Lung (tissue), 17 donors: ENCODE measurements at places on chromosomes 3 and 15.
A peak's percentile ranks its signal among the peaks of the same experiment; 100 is the strongest.

- no peak for DNase-seq
Measured at GRCh38 chr3:67561667-67562394, 92.6 kb downstream of the SUCLG2 start.

GRCh38 chr15:35150361-35150760, 65.3 kb upstream of the NANOGP8 start:
- DNase-seq: no peak

- DNase-seq: no peak
Measured at GRCh38 chr15:62649793-62650420, 392.6 kb upstream of the TPM1 start.

DNA sequence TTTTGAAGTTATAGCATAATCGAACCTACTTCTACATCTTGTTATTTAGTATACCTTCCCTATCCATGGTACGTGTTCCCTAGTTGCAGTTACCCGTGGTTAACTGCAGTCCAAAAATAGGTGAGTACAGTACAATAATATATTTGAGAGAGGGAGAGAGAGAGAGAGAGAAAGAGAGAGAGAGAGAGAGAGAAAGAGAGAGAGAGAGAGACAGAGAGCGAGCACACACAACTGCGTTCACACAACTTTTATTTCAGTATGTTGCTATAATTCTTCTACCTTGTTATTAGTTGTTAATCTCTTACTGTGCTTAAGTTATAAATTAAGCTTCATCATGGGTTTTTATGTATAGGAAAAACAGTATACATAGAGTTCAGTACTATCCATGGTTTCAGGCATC, 928.1 kb downstream of the TUSC7 start:
- no peak for DNase-seq

- no peak for DNase-seq
Measured at GRCh38 chr3:186882150-186882524, 39.6 kb downstream of the ADIPOQ start.

DNA sequence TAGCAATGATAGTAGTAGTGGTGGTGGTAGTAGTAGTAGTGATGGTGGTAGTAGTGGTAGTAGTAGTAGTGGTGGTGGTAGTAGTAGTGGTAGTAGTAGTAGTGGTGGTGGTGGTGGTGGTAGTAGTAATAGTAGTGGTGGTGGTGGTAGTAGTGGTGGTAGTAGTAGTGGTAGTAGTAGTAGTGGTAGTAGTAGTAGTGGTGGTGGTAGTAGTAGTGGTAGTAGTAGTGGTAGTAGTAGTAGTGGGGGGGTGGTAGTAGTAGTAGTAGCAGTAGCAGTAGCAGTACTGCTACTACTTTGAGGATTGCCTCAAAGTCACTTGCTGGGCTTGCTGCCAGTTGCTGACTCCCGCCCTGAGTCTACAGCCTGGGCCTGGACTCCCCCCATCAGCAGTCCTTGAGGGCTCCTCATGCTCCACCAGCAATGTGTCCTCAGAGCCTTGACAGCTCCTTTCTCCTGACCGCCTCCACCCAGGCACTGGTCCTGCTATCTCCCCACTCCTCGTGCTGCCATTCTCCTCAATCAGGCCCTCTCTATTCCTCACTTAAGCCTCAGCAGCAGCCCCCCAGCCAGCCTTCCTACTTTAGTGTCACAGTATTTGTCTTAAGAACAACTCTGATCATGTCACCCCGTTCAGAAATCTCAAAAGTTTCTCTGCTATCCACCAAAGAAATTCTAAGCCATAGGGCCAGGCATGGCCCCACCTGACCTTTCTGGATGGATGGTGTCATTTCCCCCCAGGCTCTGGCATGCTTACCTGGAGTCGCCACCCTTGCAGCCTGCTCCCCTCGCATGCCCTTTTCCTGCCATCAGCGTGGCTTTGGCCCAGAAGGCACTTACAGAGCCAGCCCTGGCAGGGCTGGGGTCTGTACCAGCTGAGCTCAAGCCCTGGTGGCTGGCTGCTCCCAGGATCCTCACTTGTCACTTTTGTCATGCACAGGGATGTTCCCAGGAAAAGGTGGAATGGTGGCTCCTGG, 45.6 kb downstream of the DLEC1 start:
- peak; percentile 84 for DNase-seq

GRCh38 chr15:44264148-44264547, 24.4 kb upstream of the GOLM2 start:
- DNase-seq: no peak

GRCh38 chr3:48748754-48749153, 31.7 kb upstream of the IP6K2 start:
- DNase-seq: no peak

- DNase-seq: no peak
Measured at GRCh38 chr15:85598718-85599398, 195.9 kb downstream of the KLHL25 start.

DNA sequence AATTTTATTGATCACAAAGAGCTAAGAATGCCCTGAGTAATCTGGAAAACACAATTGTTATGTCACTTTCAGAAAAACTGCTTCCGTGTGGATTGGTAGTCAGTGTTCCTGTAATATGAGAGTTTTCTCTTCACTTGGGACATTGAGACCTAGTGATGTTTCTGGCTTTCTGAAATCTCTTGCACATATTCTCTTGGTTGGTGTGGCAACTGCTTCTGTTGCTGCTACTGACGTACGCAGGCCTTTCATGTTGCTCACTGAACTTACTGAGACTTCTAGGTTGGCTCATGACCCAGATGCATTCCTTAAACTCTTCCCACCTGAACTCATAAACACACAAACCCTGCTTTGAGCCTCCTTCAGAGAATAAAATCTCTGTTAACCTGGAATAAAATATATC, 175.0 kb upstream of the PFN2 start:
- peak; percentile 47 for DNase-seq

- peak; percentile 62 for DNase-seq
Measured at GRCh38 chr15:28096670-28097431, 2.3 kb downstream of the OCA2 start.

GRCh38 chr15:65690173-65690572, 68.4 kb downstream of the SLC24A1 start:
- DNase-seq: no peak

DNA sequence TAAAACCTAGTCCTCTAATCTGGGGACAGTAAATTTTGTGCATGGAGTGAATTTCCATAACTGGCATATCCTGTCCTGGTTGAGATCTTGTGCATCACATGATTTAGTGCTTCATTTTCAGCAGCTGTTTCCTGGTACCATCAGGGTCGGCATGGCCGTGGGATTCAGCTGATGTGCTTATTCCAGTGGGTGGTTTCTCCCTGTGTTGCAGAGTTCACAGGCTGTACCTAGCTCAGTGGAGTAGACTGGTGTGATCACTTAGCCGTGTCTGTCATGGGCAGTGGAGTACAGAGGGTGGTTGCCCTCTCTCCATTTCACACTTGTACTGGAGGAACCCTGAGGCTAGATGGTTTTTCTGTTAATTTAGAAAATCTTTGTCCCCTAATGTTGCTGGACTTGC, 228.5 kb downstream of the PTPRG start:
- DNase-seq: no peak

GRCh38 chr3:33579840-33580239, 138.2 kb downstream of the CLASP2 start:
- DNase-seq: no peak

GRCh38 chr3:12454076-12454815, 30.0 kb upstream of the TSEN2 start:
- no peak for DNase-seq

DNA sequence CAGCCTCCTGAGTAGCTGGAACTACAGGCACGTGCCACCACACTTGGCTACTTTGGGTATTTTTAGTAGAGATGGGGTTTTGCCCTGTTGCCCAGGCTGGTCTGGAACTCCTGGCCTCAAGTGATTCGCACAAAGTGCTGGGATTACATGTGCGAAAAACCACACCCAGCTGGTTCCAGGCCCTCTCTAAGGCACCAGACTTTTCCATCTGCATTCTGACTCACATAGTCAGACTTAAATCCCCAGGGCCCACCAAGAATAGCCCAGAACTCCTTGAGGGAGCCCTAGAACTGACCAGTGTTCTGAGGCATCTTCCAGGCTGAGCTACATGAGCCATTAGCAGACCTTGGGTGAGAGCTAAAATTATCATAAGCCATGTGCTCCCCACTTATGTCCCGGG, 68.1 kb downstream of the NMD3 start:
- DNase-seq: no peak

GRCh38 chr3:175571096-175571495, 712.0 kb downstream of the NAALADL2 start:
- DNase-seq: no peak

GRCh38 chr3:18369551-18370185, 55.5 kb downstream of the SATB1 start:
- DNase-seq: no peak

DNA sequence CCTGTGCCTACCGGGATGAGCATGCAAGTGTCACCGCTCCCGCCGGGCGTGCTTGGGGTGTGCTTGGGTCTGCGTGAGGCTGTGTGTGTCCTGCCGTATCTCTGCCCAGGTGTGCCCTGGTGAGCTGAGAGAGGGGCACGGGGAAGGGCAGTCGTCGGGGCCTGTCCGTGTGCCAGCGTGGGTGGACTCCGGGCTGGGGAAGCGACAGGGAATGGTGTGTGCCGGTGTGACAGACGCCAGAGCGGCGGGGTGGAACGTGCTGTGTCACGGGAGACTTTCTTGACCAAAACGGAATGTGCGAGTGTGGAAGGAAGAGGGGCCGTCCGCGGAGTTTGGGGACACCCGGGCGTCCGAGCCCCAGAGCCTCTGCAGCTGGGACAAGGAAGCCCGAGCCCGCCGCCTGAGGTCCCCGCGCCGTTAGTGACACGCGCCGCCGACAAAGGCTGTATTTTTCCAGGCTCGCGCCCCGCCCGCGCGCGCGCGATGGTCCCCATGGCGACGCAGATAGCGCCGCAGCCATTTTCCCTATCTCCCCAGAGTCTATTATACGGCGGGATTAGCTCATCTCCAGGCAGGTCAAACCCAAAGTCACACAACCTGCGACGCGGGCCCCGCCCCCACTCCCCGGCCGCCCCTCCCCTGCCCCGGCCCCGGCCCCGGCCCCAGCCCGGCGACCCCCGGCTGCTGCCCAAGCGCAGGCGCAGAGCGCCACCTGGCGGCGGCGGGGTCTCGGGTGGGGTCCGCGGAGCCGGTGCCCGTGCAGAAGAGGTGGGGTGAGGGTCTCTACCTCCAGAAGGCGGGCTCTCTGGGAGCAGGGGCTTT, 4.5 kb upstream of the GATA2 start:
- DNase-seq: peak; percentile 75

DNA sequence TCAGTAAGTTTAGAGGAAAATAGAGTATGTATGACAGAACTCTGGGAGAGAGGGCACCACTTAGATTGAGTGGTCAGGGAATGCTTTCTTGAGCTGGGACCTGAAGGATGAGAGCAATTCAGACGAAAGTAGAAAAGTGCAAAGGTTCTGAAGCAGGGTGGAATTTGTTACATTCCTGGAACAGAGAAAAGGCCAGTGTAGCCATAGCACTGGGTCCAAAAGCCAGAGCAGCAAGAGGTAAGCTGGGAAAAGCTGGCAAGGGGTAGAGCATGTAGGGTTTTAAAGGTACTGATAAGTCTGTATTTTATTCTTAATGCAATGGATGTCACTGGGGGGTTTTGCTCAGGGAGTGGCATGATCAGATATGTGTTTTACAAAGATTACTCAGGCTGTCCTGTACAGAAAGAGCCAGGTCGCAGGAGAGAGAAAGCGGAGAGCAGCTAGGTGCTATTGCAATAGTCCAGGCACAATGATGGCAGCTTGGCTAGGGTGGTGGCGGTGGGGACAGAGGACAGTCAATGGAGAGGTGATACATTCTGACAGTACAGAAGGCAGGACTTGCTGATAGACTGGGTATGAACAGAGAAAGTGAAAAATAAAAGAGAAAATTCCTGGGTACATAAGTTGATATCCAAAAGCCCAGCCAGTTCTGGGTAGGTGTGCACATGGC, 17.0 kb downstream of the FSTL1 start:
- no peak for DNase-seq

- DNase-seq: peak; percentile 31
Measured at GRCh38 chr3:188296761-188297612, 143.0 kb downstream of the LPP start.

- DNase-seq: peak; percentile 87
Measured at GRCh38 chr15:47473832-47474231, 243.5 kb upstream of the SEMA6D start.

GRCh38 chr3:100033903-100034471, 80.3 kb downstream of the FILIP1L start:
- DNase-seq: no peak

DNA sequence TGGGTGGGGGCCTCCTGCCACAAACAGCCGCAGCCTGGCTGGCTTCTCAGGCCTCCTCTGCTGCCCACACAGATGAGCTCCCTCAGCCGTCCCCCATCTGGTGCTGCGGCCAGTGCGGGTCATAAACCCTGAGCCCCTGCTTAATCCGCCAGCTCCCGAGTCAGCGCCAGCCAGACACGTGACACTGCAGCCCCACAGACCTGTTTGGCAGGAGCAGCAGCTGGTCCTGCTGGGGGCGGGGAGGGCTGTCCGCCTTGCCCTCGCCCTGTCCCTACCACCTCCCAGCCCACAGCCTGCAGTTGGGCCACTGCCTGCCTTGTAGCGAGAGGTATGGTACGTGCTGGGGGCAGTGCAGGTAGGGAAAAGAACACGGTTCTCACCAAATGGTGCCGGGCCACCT, 86.2 kb downstream of the IQSEC1 start:
- DNase-seq: no peak

DNA sequence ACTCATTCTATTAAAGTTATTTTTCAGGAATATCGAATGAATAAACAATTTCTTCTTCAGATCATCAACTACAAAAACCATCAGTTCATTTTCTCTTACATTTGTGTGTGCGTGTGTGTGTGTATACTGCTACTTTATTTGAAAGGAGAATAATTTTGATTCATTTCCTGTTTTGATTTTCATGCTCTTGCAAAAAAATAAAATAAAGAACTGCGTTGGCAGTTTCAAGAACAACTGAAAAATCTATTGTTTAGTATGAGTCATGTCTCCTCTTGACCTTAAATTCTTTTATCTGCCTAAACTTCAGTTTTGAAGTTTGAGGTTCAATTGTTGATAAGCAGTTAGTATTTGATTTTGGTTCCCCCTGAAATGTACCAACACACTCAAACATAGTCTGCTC, 540.8 kb downstream of the FGF12 start:
- DNase-seq: no peak

- DNase-seq: no peak
Measured at GRCh38 chr3:183317886-183318865, 65.1 kb downstream of the B3GNT5 start.

- no peak for DNase-seq
Measured at GRCh38 chr3:7238565-7239295, 377.8 kb downstream of the GRM7 start.

GRCh38 chr15:92881211-92881754, 18.8 kb upstream of the CHD2 start:
- peak; percentile 34 for DNase-seq

DNA sequence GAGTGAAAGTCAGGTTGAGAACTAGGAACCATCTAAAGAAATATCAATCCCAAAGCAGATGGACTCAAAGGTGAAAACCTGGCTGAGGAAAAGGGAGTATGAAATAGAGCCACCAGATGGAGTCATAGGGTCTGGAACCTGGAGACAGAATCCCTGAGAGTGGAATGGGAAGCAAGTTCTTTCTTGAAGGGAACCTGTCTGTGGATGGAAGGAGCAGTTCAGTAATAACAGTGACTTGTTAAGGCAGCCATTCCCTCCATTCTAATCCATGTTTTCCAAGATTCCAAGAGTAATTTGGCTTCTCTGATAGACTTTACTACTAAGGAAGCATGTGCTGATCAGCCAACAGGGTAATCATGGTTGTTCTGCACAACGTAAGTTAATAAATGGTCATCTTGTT, 22.5 kb upstream of the AQP9 start:
- peak; percentile 7 for DNase-seq

GRCh38 chr3:174651951-174652350, 207.2 kb upstream of the NAALADL2 start:
- no peak for DNase-seq

GRCh38 chr15:94177112-94177511, 54.2 kb upstream of the MCTP2 start:
- no peak for DNase-seq

GRCh38 chr3:126571078-126571477, 12.3 kb upstream of the C3orf22 start:
- DNase-seq: no peak
